Hematopoietic multipotent progenitor cell treated with erythropoietin and hydrocortisone succinate and interleukin-3 and kit ligand, for 4 days (in vitro differentiated cells): ENCODE measurements at places on chromosomes 13 and 19.

DNA sequence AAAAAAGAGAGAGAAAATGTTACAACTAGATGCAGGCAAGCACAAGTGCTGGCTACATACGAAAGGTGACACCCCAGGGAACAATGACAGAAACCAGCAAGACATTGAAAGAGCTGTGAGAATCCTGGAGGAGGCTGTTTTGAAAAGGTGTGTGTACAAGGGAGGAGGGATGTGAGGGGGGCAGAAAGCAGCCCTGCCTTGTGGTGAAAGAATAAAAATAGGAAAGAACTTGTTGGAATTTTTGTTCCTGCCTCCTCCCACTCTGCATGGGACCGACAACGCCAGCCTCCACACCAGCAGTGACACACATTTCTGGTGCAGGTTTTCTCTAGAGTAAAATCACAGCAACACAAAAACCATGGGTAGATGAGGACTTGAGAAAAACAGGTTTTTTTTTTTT, 1258.6 kb downstream of the PCDH9 start:
- DNase-seq: no peak

DNA sequence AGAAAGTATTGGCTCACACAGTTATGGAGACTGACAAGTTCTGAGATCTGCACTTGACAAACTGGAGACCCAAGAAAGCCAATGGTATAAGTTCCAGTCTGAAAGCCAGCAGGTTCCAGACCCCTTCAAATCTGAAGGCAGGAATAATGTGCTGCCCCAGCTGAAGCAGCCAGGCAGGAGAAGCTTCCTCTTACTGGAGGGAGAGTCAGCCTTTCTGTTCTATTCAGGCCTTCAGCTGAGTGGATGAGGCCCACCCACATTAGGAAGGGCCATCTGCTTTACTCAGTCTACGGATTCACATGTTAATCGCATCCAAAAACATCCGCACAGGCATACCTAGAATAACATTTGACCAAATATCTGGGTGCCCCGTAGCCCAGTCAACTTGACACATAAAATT, 8.2 kb upstream of the VWA8 start:
- no peak for DNase-seq

GRCh38 chr13:39602614-39603366, at the start of gene LHFPL6:
TSS of gene LHFPL6 (minus strand) at chr13:39603193.
- peak; percentile 85 for DNase-seq

DNA sequence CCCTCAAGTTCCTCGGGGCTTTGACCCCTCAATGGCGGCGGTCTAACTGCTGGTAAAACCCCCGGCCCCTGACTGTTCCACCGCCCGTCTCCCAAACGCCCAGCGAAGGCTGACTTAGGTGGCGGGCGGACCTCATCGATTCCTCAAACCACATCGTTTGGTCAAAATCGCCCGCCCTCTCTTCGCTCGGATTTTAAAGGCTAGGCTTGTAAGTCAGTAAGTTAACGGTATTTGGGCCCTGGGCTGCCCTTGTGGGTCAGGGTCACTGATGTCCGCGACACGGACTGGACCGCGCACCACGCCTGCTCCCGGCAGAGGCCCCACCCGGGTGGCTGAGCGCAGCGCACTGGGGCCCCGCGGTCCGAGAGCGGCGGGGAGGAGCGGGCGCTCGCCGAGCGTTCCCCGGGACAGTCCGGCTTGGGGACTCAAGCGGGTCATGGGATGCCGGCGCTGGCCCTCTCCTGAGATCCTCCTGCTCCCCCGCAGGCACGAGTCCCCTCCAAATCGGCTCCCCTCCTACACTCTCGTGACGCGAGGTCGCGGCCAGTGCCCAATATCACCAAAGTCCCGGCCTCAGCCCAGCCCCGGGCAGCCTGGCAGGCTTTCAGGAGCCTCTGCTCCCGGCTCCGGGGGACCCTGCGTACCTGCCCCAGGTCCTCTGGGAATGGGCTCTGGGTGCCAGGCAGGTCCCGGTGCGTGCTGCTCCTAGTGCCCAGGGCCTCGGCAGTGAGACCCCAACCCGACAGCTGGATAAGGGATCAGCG, 1.0 kb downstream of the FLT1 start:
- DNase-seq: no peak

DNA sequence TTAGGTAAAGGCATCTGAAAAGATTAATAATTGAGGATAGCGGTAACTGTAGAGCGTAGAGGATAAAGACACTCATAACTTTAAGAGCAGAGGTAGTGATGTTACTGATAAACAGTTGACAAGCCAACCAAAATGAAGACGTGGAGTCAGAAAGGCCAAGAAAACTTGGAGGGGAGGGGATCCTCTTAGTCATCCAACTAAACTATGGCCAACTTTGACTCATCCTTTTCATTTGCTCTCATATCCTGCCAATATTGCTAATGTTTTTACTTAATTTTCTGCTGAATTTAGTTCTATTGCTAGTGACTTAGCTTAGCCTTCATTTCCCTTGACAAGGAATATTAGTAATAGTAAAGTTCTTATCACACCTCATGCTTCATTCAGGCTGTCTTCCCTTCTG, 13.4 kb downstream of the ITGBL1 start:
- DNase-seq: no peak

DNA sequence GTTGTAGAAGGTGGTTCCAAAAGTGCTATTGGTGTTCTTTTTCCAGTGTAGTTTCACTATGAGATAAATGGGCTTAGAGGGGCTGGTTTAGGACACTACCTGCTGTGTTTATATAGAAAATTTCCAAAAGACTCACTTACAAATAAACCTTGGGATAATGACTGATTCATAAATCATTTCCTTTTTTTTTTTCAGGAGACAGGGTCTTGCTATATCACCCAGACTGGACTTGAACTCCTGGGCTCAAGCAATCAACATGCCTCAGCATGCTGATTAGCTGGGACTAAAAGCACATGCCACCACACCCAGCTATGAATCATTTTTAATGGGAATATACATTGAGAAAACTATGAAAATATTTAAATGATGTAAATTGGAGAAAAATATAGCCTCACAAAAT, 376.6 kb downstream of the PCDH9 start:
- DNase-seq: no peak

- peak; percentile 30 for DNase-seq
Measured at GRCh38 chr19:13024126-13024950, 29.1 kb downstream of the NFIX start.

- no peak for DNase-seq
Measured at GRCh38 chr19:49927526-49928264, 1.3 kb upstream of the ATF5 start.

DNA sequence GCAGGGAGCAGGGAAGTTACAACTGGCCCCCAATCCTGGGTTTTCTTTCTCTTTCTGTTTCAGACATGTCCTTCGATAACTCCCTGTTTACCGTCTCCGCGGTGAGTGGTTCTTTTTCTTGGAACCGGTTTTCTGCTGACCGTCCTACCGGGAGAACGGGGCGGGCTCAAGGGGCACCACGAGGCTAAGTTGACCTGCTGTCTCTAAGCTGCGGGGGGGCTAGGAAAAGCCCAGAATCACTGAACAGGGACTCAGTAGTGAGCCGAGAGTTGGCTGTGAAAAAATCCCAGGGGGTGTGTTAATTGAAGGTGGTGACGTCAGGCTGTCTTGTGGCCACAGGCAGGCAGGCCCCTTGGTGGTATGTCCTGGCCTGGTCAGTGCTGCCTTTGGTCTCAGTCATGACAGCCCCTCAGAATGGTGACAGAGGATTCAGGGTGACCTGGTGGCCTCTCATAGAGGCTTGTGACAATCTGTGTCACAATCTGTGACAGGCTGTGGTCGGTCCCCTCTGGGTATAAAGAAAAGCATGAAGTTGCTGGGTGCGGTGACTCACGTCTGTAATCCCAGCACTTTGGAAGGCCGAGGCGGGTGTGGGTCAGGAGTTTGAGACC, 8.1 kb upstream of the CARM1 start:
- no peak for DNase-seq

DNA sequence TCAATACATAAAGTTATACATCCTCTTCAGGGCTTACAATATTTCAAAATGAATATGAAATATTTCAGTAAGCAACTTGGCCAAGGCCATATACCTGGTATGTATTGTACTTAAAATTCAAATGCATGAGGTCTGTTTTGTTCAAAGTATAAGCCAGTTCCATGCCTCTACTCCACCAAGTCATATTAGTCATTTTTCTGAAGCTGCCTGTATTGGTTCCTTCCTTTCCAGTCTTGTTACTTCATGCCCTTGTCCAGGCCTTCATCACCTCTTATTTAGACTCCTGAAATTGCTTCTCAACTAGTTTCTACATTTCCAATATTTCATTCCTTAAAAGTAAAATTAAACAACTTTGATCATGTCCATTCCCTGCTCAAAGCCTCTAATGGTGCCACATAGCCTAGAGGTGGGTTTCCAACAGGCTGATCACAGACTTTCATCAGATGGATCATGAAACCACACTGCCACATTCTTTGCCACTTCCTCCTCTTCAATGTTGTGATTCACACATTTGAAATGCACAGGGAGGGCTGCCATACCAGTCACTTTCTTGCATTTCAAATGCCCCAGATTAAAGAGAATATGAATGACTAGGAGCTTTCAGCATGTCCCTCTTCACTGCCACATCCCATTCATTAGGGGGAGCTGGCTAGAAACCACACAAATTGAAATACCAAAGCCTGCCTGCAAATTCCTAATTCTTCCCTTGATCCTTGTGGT, 424.1 kb upstream of the DACH1 start:
- peak; percentile 27 for DNase-seq

DNA sequence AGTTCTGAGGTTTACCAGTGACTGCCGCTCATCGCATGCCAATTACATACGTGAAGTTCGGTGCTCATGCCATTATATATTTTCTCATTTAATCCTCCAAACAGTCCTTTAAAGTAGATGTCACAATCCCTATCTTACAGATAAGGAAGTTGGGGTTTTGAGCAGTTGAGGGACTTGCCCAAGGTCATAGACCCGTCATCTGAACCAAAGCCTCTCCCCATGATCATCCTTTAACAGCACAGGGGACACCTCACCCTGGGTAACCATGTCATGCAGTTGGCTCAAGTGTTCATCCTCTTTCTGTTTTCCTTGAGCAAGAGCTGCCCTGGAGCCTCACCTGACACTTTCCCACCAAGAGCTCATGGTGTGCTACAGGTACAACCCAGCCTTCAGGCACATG, 69.1 kb downstream of the HSPH1 start:
- peak; percentile 9 for DNase-seq

GRCh38 chr13:61874970-61875579, 459.4 kb upstream of the PCDH20 start:
- DNase-seq: no peak

- no peak for DNase-seq
Measured at GRCh38 chr19:38196948-38197656, 26.9 kb downstream of the DPF1 start.

GRCh38 chr19:38025909-38026307, 118.9 kb downstream of the SIPA1L3 start:
- DNase-seq: no peak

DNA sequence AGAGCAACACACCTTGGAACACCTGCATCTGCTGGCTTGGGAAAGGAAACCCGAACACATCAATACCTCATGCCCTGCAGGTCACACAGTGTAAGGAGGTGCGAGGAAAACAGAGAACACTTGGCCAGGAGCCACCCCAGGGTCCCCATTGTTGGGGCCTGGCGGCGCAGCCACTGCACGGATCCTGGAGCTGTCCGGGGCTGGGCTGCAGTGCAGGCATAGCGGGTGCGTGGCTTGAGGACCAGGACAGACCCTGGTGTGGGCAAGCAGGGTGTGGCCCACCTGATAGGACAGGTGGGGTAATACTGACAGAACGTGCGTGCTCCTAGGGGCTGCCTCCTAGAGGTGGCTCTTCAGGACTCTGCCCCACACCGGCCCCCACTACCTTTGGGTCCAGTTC, 16.8 kb upstream of the TMEM160 start:
- DNase-seq: no peak

DNA sequence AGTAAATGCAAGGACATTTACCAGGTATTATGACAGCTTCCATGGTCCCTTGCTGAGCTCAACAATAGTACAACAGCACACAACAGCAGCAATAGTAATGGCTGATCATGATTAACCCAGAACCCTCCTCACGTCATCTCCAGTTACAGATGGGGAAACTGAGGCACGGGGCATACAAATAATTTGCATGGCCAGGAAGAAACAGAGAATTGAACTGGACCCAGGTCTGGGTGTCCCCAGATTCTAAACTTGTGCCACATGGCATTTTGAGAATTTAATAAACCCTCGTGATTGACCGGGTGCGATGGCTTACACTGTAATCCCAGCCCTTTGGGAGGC, 7.2 kb downstream of the MAST3 start:
- DNase-seq: no peak
